ENCODE measurements at places on chromosomes 2 and 18. TPM values are rescaled to one million over a fixed set of nuclear protein-coding genes. Genes with fewer than 3 reads are reported as not detected.

- H3K27me3 ChIP-seq = no peaks in the 10 kb centered on the region
- no peak for DNase-seq
Observed at GRCh38 chr2:148687543-148687942, 43.0 kb downstream of the EPC2 start.

DNA sequence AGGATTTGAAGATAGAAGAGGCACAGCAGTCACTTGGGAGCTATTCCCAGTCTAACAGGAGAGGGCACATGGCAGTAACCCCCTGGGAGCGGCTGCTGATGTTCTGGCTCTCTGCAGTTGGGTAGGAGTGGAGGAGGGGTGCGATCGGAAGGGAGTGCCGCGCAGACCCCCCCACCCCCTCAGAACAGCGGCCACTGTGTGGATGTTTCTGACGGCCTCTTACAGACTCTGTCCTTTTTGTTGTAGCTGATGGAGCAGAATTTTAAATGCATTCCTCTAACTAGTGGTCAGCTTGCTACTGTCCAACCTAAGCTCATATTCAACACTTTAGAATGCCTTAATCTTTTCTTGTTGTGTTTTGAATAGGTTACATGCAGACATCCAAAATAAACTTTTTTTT is 127.9 kb downstream of the AGAP1 start:
- DNase-seq = no peak
- peaks cover 3% of the 10 kb centered on the region for H3K27me3 ChIP-seq
- H3K4me1 ChIP-seq = no peaks in the 10 kb centered on the region
- no peak overlapping the region for H3K4me3 ChIP-seq
- H3K36me3 ChIP-seq = no peaks in the 10 kb centered on the region
- H3K27ac ChIP-seq = no peak overlapping the region

The ANKRD30B gene
- total RNA-seq = not detected

- H3K4me3 ChIP-seq = no peak overlapping the region
- H3K4me1 ChIP-seq = no peaks in the 10 kb centered on the region
- H3K36me3 ChIP-seq = no peaks in the 10 kb centered on the region
- H3K27ac ChIP-seq = no peak overlapping the region
Observed at GRCh38 chr2:58812771-58813344, 571.7 kb upstream of the FANCL start.

- no peak for DNase-seq
- H3K36me3 ChIP-seq = peaks cover 17% of the 10 kb centered on the region
- H3K4me3 ChIP-seq = no peak overlapping the region
- no peaks in the 10 kb centered on the region for H3K27me3 ChIP-seq
- no peak overlapping the region for H3K27ac ChIP-seq
Observed at GRCh38 chr2:217227794-217228193, 367.9 kb upstream of the TNP1 start.

DNA sequence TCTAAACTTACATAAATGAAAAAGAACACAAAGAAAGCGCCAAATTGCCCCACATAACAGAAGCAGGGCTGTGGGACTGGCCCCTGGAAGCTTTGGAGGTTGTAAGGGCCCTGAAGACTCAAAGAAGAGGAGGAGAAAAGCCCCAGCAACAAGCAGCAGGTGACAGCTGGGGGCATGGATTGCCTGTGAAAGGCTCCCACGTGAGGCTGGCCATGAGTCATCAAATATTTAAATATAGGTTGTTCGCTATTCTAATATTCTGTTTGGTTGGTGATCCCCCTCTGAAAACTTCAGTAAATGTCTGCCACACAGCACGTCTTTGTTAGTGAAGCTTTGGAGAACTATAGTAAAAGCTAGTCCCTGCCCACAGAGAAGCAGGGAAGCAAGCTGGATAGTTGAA is 132.4 kb downstream of the MREG start:
- no peaks in the 10 kb centered on the region for H3K4me1 ChIP-seq
- H3K36me3 ChIP-seq = no peaks in the 10 kb centered on the region
- peaks cover 4% of the 10 kb centered on the region for H3K27me3 ChIP-seq
- DNase-seq = no peak

The SKA1 gene
- 27.8 TPM for total RNA-seq

The SERPINB4 gene
- not detected for total RNA-seq

DNA sequence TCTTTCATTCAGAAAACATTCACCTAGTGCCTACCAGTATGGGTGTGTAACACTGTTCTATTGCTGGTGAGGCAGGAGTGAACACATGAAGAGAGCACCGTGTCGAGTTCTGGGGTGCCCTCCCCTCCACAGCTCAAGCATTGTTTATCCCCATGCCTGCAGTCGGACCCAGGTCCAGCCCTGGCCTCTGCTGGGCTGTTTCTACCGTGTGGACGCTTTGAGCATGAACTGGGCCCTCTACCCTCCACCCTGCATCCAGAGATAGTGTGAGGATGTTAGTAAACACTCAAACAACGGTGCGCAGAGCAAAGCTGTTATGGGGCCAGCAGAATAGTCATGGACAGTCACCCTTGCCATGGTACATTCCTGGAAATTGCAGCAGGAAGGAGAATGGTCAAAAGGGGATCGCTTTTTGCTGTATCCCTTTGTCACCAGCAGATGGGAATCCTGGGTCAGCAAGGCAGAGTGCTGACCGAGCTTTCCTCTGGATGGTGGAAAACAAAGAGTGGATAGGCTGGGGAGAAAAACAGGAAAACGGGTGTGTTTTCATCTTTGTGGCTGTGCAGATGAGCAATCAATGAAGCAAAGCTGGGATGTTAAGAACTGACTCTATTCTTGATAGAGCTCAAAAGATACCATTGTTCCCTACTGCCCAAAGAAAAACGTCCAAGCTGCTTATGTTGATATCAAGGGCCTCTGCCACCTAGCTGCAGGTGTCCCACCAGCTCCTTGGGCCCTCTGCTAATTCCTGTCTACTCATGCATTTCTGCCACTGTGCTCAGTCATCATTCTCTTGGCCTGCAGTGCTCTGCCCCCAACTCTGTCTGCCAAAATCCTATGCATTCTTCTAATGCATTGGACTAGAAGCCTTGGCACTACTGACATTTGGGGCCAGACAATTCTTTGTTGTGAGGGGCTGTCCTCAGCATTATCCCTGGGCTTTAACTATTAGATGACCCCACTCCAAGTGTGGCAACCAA is 38.7 kb downstream of the REEP1 start:
- no peaks in the 10 kb centered on the region for H3K4me1 ChIP-seq
- peaks cover 30% of the 10 kb centered on the region for H3K27me3 ChIP-seq
- H3K36me3 ChIP-seq = no peaks in the 10 kb centered on the region
- DNase-seq = no peak

DNA sequence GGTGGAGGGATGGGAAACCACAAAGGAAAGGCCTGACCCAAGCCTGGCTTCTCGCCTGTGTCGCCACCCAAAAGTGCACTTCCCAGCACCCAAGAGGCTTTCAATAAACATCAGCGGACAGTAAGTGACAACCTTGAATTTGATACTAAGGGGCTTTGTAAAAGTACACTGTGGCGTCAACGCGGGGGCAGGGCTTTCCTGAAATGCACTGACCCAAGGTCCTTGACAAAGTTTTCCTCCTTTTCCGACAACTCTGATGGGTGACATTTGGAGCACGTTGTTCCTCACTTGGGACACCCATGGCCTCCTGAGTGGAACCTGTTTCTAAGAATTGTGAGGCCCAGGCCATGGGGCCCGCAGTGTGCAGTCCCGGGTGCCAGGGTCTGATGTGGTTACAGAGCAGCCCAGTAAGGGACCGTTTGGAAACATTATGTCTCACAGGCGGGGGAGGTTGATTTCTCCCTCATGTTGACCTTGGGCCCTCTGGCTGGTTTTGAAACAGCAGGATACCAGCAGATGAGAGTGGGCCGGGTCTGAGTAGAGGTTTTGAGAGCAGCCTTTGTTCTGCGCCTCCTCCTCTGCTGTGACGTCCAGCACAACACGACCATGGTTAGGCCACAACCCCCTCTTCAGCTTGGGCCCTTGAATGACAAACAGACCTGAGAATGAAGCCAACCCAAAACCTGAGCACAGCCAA is 2.8 kb upstream of the ZBTB14 start:
- H3K27me3 ChIP-seq = peaks cover 20% of the 10 kb centered on the region
- DNase-seq = no peak
- no peak overlapping the region for H3K4me3 ChIP-seq
